ENCODE measurements at places on chromosomes 7 and 10.
A peak's percentile ranks its signal among the peaks of the same experiment; 100 is the strongest.

- no peak for DNase-seq
Measured at GRCh38 chr7:156232931-156233705, 407.5 kb upstream of the RNF32 start.

GRCh38 chr7:45181286-45181960, 23.8 kb downstream of the RAMP3 start:
- no peak for DNase-seq

DNA sequence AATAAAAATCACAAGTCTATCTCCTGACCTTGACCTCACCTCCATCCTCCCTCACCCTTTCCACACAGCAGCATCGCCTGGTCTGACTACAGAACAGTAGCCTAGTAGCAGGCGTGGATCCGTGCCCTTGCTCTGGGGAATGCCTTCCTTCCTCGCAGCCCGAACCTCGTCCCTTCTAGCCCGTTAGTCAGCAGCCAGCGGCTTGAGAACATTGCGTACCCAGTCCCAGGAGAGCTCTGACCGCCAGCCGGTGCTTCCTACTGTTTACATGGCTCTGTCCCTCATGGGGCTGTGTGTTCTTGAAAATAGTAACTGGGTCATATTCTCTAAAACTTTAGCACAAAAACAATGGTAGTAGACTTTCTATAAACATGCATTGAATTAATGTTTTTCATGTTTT, 682.7 kb upstream of the IGFBP3 start:
- DNase-seq: no peak

DNA sequence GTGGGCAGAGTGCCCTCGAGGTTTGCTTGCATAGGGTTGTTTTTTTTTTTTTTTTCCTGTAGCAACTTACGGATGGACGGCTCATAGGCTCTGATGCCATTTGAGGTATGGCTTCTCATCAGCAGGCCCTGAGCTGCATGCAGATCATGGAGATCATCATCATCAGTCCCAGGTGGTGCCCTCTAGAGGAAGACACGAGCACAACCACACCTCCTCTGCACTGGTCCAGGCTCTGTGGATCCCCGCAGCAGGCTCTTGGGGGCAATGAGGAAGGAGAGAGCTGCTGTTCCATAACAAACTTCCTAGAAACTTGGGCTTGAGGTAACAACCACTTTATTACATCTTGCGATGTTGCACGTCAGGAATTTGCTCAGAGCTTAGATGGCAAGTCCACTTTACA, 132.7 kb upstream of the CXCL12 start:
- peak; percentile 12 for DNase-seq

DNA sequence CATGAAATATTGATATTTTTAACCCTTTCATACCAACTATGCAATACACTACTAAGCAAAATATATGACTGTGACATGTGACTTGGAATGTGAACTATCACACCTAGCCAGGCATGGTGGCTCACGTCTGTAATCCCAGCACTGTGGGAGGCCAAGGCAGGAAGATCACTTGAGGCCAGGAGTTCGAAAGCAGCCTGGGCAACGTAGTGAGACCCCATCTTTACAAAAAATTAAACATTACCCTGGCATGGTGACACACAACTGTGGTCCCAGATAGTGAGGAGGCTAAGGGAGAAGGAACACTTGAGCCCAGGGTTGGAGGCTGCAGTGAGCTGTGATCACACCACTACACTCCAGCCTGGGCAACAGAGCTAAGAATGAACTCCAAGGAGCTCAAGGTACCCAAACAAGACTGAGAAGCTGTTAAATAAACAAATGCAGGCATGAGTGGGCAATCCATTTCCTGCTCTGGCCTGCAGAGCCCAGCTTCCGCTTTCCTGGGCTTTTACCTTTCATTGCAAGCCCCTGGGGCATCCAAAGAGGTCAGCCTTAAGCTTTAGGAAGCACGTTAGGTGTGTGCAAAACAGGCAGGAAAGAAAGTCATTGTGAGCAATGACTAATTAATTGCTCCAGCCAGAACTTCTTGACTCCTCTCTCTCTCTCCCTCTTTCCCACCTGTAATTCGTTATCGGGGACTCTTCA, 162.1 kb upstream of the FOXK1 start:
- no peak for DNase-seq

DNA sequence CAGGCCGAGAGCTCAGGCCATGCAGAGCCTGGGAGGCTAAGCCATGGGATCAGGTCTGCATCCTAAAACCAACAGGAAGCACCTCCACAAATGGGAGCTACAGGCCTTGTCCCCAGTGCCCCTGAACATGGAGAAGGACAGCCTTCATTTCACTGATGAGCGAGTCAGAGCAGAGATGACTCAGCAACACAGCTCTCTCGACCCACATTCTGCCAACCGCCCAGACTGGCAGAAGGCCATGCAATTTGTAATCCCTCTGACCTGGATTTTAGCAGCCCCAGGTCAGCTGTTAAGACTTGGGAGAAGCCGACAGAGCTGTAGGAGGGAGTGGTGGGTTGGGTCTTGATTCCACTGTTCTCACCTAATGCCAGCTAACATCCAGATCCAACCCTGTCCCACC, 25.5 kb downstream of the VOPP1 start:
- DNase-seq: peak; percentile 79

DNA sequence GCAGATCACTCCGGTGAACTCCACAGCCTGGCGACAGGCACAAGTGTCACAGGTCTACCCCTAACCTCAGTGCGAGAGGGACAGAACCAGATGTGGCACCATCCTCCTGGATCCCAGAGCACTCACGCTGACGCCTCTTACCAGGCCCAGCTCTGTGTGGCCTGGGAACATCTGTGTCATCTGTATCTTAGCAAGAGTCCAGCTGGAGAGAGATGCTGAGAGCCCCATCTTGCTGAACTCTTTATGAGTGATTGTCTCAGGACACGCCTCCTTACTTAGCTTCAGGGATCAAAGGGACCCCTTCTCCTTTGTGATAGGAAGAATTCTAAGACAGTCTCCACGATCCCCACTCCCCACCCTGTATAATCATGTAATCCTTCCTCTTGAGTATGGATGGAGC, 10.0 kb upstream of the PROSER2 start:
- DNase-seq: no peak

GRCh38 chr10:90849956-90850749, 7.7 kb downstream of the HTR7 start:
- DNase-seq: peak; percentile 30

DNA sequence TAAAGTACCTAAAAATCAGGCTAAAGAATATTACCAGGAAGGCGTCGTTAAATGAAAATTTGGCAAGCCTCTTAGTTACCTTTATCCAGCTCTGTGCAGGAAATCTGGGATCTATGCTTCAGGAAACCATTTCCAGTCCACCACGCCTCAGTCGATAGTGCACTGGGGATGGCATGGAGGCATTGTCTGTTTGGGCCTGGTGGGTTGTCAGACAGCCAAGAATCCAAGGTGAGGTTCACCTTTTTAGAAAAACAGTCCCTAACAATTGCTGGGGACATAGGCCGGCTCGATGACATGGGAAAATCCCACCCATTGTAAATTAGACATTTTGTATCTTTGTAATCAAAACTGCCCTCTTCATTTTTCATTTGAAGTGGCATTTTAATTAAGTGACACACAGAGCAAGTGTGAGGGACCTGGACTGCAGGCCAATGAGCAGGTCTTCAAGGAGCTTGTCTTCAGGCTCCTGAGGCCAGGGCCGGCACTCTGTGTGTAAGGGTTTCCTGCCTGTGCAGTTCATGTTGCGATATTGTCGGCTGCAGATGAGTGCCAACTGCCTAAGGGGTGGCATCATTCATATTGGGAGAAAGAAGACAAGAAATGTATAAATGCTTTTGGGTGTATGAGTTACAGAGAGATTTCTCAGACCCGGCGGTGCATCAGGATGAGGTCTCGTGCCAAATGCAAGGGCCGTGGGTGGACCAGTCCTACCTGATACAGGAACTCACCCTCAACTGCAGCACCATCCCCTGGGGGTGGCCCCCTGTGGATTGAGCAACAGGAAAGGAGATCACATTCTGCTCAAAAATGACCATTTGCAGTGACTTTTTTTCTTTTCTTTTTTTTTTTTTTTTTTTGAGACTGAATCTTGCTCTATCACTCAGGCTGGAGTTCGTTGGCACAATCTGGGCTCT, 80.8 kb downstream of the PTPRE start:
- peak; percentile 36 for DNase-seq

DNA sequence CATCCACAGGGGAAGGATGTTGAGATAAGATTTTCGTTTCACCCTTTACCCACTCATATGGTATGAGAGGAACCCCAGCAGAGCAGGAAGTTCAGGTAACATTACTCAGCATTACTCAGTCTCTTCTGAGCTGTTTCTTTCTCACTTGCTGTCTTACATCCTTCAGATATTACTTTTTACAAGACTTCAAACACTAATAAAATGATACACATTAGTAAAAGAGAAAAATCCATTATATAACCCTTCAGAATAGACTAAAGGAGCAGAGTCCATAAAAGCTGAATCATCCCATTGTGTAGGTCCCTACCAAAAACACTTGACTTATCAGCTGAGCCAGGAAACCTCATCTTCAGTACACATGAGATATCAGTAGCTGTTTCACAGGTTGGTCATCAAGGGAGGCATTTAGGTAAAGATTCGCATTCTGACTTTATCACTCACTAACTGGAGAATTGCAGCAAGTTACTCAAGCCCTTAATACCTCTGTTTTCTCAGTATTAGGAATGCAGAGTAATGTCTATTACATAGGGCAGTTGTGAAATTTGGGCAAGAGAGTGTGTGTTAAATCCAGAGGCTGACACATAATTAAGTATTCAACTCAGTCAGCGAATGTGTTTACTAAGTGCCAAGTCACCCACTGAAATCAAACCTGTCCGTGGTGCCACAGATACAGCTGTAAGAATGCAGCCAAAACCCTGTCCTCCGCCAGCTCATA, 44.7 kb downstream of the KLF6 start:
- peak; percentile 82 for DNase-seq

- no peak for DNase-seq
Measured at GRCh38 chr7:4527988-4528636, 154.0 kb upstream of the FOXK1 start.

DNA sequence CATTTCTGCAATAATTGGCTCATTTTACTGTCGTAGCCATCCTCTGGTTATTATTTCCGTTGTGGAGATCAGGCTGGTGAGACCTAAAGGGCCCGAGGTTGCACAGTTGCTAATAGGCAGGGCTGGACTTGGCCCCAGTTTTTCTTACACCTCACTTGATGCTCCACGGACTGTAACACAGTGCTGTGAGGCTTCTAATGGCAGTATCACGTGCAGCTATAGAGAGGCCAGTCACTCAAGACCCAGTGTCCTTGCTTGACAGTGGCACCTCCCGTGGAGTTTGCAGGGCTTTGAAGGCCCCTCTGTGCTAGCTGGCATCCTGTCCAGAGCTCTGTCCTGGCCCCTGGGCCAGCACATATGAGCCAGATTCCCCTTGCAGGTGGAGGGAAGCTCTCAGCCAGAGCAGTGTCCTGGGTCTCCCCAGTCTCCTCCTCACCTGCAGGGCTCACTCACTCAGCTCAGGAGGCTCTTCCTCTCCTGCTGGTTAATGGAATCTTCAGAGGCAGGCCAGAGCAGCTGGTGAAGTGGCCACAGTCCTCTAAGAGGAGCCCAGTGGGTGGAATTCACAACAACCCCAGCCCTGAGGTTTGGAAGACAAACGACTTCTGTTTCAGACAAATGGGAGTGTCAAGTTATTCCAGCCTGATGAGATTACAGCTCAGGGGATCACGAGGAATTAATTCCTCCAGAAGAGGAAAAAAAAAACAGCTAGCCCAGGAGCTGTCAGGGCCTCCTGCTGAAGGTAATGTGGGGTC, 114.2 kb upstream of the FAM180A start:
- no peak for DNase-seq

- DNase-seq: no peak
Measured at GRCh38 chr7:151863386-151864079, 13.4 kb downstream of the PRKAG2 start.

DNA sequence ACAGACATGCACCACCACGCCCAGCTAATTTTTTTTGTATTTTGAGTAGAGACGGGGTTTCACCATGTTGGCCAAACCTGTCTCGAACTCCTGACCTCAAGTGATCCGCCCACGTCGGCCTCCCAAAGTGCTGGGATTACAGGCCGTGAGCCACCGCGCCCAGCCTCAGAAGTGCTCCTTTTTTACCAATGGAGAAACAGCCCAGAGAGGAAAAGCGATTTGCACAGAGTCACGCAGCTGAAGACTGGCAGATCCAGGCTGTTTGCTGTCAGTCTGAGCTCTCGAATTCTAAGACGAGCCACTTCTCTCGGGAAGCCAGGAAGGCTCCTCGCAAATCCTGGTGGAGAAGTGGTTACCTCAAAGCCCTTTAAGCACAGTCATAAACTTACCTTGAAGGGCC, 57.4 kb upstream of the SDK1 start:
- no peak for DNase-seq

- DNase-seq: no peak
Measured at GRCh38 chr10:34396663-34397062, 418.4 kb downstream of the PARD3 start.

GRCh38 chr10:6518791-6519429, 61.2 kb downstream of the PRKCQ start:
- peak; percentile 43 for DNase-seq

DNA sequence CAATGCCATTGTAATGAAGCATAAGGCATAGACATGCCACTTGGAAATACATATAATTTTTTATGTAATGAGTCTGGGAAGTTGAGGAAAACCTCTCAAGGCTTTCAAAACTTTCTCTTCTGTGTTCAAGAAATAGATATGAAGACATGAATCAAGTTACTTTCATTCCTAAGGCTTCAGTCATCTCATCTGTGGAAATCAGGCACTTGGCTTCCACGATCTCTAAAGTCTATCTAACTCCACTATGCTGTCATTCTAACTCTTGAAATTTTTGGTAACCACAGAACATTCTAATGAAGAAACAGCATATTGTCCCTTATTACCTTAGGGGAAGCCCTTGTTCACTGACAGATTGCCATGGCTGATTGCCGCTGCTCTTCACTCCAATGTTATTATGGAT, 242.6 kb downstream of the CNTNAP2 start:
- DNase-seq: no peak

- peak; percentile 90 for DNase-seq
Measured at GRCh38 chr7:143263266-143264195, at the start of gene GSTK1. GSTK1 (plus strand) TSS chr7:143263441; CDS start chr7:143263514, 73 bp downstream.

DNA sequence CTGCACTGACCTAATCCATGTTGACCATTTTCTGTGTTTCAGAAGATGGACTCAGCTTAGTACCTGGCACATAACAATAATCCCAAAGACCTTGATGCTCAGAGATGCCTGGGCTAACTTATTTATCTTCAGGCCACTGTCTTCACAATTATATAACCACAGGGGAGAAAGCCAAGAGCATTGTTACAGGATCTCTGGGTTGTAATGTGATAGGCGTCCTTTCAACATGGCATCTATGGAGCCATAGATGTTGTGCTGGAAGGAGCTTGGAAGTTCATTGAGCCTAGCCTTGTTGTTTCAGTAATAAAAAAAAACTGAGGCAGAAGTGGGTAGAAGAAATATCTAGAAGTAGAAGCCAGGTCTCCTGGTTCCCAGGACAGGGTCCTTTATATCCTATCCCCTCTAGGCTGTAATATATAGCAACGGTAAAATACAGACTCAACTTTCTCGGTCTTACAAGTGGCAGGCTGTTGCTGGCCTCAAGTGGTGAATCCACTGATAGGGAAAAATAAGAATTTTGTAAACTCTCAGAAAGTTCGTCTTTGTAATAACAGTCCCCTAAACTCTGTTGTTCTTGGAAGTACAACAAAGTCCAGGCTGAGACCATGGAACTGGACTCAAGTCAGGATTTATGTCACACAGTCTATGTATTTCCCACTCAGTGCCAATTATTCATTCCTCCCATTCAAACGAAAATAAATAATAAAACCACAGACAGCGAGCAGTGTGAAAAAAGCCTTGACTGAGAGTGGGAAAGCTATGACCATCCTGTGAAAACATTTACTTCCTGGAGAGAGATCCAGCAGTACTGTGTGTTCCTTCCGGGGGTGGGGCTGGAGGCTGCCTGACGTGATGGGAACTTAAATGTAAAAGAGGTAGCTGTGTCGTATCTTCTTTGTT, 277.6 kb downstream of the REEP3 start:
- DNase-seq: no peak

All from activated CD4-positive, alpha-beta T cell treated with anti-CD3 and anti-CD28 coated beads, Interleukin-2, Interleukin-6, amounts not matched to agents 100 ng/mL and 50 ng/mL, durations not matched to agents 16 hours and 8 hours (primary cell).